MM.1S (cell line): ENCODE measurements at places on chromosomes 7 and 10.
A peak's percentile ranks its signal among the peaks of the same experiment; 100 is the strongest.

- DNase-seq = peak; percentile 89
Observed at GRCh38 chr10:6050801-6051445, 11.2 kb downstream of the IL2RA start.

GRCh38 chr10:101007099-101007711 lies 7.6 kb downstream of the LZTS2 start:
- no peak for DNase-seq

- no peak for DNase-seq
Observed at GRCh38 chr7:15905251-15906040, 219.0 kb upstream of the MEOX2 start.

DNA sequence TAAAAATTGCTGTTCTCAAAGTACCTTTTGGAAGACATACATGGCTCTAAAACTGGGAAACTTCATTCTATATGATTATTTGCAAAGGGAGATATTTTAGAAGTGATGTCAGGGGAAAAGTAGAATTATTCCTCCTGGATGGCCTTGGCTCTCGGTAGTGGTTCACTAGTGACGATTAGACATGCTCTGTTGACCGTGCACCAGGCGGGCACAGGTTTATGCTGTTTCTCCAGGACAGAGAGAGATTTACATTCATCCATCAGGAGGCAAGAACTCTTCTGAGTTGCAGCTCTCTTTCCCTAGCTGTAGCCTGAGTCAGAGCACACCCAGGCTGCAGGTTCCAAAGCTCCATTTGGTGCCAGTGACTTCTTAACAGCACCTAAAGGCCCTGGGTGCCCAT lies 184.9 kb upstream of the WDR11 start:
- DNase-seq = no peak

- DNase-seq = no peak
Observed at GRCh38 chr10:43746906-43747305, 98.2 kb upstream of the ZNF32 start.

GRCh38 chr7:81161451-81162075 lies 242.7 kb upstream of the SEMA3C start:
- no peak for DNase-seq

DNA sequence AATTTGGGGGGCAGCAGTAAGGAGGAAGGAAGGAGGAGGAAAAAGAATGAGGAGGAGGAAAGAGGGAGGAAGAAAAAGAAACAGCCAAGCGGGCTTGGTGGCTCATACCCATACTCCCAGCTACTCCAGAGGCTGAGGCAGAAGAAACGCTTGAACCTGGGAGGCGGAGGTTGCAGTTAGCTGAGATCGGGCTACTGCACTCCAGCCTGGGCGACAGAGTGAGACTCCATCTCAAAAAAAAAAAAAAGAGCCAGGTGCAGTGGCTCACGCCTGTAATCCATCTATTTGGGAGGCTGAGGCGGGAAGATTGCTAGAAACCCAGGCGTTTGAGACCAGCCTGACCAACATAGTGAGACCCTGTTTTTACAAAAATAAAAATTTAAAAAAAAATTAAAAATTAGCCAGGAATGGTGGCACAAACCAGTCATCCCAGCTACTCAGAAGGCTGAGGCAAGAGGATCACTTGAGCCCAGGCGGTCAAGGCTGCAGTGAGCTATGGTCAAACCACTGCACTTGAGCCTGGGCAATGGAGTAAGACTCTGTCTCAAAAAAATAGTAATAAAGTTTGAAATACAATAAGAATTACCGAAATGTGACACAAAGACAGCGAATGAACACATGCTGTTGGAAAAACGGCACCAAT lies 14.1 kb upstream of the CRCP start:
- DNase-seq = no peak

GRCh38 chr7:151794508-151795167 lies 82.3 kb downstream of the PRKAG2 start:
- DNase-seq = no peak

DNA sequence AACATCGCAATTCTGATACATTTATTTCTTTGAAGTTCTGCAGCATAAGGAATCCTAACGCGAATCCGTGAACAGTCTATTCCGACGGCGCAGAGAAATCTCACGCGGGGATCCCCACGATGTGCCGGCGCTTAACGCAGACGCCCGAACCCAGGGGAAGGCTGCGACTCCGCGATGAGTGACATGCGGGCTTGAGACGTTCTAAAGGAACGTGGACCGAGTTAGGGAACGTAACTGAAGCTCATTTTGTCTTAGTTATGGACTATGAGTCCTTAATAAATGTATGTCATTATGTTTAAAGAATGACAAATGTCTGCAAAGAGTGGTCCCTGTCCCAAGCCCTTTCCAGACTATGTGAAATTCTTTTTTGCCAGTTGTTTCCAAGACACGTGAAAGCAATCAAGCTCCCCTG lies 995 bp upstream of the PARD3 start:
- DNase-seq = no peak

GRCh38 chr7:741191-741671 lies 14.2 kb upstream of the PRKAR1B start:
- DNase-seq = no peak

DNA sequence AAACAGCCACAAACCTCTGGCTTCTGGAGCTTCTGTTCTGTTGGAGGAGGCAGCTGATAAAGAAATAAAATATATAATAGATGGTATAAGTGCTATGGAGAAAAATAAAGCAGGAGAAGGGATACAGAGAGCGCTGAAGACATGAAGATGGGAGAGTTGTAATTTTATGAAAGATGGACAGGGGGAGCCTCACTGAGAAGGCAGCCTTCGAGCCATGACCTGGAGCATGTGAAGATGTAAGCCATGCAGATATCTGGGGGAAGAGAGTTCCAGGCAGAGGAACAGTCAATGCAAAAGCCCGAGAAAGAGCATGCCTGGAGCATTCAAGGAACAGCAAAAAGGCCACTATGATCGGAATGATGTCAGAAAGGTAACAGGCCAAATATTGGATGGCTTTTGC lies 187.5 kb downstream of the KIAA1217 start:
- DNase-seq = no peak

GRCh38 chr10:83545901-83546391 lies 593.4 kb upstream of the GHITM start:
- DNase-seq = no peak

GRCh38 chr10:59240582-59241183 lies 64.2 kb downstream of the PHYHIPL start:
- peak; percentile 21 for DNase-seq

GRCh38 chr7:131183611-131184119 lies 144.0 kb upstream of the MKLN1 start:
- no peak for DNase-seq

GRCh38 chr10:132836832-132837540 lies 51.0 kb upstream of the NKX6-2 start:
- peak; percentile 10 for DNase-seq

DNA sequence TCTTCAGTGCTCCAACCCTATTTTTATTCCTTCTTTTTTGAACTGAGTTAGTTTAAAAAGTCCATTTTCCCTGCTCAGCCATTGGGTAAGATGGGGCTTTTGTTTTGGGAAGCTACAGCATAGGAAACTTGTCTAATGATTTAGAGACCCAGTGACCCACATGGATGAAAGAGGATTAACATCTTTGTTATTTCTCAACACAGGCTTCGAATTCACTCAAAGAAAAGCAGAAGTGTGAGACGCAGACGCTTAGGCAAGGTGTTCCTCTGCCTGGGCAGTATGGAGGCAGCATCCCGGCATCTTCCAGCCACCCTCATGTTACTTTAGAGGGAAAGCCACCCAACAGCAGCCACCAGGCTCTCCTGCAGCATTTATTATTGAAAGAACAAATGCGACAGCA lies 152.0 kb downstream of the HDAC9 start:
- DNase-seq = no peak
